Epithelial cell of alveolus of lung (primary cell): ENCODE measurements at places on chromosomes 5 and 9. TPM values are rescaled to one million over a fixed set of nuclear protein-coding genes. Genes with fewer than 3 reads are reported as not detected.

The TBCA gene
- total RNA-seq: 196 and 197 TPM in 2 replicates

The UNC5A gene
- under 0.01 and 0.32 TPM in 2 replicates for total RNA-seq

The PLPP7 gene
- 4.5 and 5.1 TPM in 2 replicates for total RNA-seq

The NMUR2 gene
- total RNA-seq: 0.24 TPM in 1 of 2 replicates, not detected in the other

The ADAMTS16 gene
- total RNA-seq: 0.08 and 0.52 TPM in 2 replicates

The ADAMTS6 gene
- total RNA-seq: 18.4 and 32.3 TPM in 2 replicates

The PTCD2 gene
- total RNA-seq: 8.4 and 22.0 TPM in 2 replicates

The FAM151B gene
- total RNA-seq: 0.40 and 1.2 TPM in 2 replicates

The VAV2 gene
- 10.9 and 15.8 TPM in 2 replicates for total RNA-seq

The IFNE gene
- 0.24 and 0.52 TPM in 2 replicates for total RNA-seq

The SLC28A3 gene
- total RNA-seq: 0.13 TPM in 1 of 2 replicates, not detected in the other

The SLC34A3 gene
- total RNA-seq: not detected in 2 replicates

The TMEFF1 gene
- total RNA-seq: 1.2 and 1.4 TPM in 2 replicates
